ENCODE measurements at places on chromosomes 13 and 19. TPM values are rescaled to one million over a fixed set of nuclear protein-coding genes. Genes with fewer than 3 reads are reported as not detected.

DNA sequence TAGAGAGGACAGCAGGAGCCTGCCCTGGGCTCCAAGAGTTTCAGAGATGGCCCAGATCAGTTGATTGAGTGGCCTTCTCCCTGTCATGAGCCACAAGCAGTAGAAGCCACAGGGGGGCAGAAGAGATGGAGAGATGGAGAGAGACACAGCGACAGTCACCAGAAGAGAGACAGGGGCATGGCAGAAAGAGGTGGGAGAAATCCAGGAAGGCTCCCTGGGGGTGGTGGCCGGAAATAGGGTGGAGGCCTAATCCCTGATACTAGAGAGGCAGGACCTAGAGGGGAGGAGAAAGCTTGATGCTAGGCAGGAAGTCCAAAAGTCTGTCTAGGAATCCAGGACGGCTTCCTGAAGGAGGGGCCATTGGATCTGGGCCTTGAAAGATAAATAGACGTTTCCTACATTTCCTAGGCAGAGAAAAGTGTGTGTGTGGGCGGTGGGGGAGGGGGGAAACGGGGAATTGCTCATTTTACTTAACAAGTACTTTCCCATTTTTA is 9.6 kb upstream of the TPM4 start:
- DNase-seq = no peak

DNA sequence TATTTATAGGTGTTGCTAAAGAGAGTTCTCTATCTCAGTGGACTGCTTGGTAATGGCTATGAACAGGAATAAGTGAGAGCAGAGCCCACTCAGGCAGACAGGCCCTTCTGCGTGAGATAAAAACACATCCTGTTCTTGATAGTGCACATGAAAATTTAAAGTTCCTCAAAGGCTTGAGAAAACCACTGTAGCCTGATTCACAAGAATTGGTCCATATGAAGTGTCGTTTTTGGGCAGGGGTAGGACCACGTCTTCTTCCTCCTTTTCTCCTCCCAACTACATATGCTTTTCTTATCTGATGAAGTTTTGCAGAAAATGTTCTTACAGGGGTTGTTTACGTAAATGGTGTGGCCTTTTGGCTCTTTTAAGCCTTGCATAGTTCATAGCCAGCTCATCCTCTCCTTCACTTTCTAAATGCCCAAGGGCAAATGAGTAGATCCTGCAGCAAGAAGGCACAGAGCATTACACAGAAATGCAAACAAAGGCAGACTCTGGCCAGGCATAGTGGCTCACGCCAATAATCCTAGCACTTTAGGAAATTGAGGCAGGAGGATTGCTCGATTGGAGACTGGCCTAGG is 53.8 kb downstream of the RNF6 start:
- no peak for DNase-seq

GRCh38 chr19:55377356-55378131 is 918 bp downstream of the TMEM190 start:
- DNase-seq = no peak

DNA sequence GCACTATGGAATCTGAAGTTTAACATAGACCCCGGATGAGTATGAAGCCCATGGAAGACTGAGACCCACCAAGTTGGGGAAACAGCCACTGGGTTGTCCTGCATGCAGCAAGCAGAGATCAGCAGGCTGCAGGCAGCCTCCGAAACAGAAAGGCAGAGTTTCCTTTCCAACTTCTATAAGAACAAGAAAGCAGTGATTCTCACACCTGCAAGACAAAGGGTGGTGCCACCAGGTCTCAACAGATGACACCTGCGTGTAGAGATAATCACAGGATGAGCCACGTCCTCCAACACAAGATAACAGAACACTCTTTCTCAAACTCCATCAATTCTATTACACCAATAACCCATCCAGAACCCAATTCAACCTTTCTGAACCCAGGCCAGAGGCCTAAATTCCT is 457.9 kb downstream of the FOXO1 start:
- DNase-seq = no peak

The KLK12 gene
- polyA plus RNA-seq = not detected

The ODAD3 gene
- 0.83 TPM for polyA plus RNA-seq

GRCh38 chr19:3124630-3125029 is 11.2 kb upstream of the GNA15 start:
- DNase-seq = no peak

DNA sequence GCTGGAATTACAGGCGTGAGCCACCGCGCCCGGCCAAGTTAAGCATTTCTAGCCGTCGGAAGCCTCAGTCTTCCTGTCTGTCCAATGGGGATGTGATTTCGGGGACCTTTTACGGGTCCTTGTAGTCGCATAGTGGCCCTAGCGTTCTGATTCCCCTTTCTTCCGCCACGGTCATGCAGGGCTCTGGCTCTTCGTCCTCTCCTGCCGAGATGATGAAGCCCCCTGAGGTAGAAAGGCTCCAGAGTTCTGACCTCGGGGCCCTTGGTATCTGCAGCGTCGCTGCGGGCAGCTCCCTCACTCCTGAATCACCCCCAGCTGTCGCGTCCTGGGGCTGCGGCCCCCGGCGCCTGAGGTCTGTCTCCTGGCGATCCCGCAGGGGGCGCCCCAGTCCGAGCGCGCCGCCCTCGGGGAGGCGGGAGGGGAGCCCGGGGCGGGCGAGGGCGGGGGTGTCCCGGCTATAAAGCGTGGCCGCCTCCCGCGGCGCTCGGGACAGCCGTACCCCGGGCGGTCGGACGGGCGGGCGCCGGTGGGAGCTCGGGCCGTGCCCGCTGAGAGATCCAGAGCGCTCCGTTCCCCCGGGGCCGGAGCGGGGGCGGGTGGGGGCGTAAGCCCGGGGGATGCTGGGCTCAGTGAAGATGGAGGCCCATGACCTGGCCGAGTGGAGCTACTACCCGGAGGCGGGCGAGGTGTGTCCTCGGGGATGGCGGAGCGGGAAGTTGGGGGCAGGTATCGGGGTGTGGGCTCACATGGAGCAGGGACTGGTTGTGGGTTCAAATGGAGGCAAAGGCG is at the start of gene FOXA3:
Gene FOXA3 (plus strand): TSS at position 487 of the 789 bp plus-strand sequence. CDS start 131 bp downstream, at position 618.
- peak; percentile 43 for DNase-seq

The ZNF497 gene
- polyA plus RNA-seq = 0.22 TPM

The NBEA gene
- 6.3 TPM for polyA plus RNA-seq

- DNase-seq = no peak
Measured at GRCh38 chr19:7908742-7909461, 5.2 kb downstream of the MAP2K7 start.

GRCh38 chr19:15372891-15373301 is 6.7 kb downstream of the AKAP8 start:
- DNase-seq = no peak

GRCh38 chr19:38055010-38055409 is 148.0 kb downstream of the SIPA1L3 start:
- no peak for DNase-seq

The XPO4 gene
- 5.7 TPM for polyA plus RNA-seq

DNA sequence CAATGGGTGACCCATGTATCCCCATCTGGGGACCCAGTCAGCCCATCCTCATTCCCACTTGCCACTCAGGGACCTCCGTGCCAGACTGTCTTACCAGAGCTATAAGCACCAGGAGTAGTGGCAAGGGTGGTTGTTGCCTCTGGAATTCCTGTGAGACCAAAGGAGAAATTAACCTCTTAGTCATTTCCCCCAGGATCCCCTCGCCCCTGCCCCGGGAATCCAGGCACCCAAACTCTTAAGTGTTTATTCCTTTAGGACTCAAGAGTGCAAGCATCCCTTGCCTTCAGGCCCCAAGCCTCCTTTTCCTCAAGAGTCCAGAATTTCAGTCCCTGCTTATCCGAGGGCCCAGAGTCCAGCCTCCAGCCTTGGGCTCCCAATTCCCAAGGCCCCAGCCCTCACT is 9.2 kb downstream of the NTN5 start:
- no peak for DNase-seq

- DNase-seq = no peak
Measured at GRCh38 chr13:31334994-31335557, 135.3 kb downstream of the B3GLCT start.

DNA sequence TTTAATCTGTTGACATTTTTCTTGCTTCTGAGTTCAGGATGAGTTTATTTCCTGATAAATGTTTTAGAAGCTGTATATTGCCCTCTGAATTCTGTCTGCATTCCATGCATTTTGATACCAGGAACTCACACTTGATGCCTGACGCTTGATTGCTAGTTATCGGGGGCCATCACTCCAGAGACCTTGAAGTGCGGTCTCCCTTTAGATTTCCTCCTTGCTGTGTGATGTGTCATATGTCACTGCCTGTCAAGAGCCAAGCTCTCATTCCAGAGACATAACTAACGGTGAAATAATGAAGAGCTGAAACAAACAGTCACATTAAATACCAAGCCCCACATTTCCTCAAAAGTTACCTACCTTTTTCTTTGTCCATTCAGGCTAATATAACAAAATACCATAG is 155.5 kb downstream of the TNFSF13B start:
- DNase-seq = no peak

DNA sequence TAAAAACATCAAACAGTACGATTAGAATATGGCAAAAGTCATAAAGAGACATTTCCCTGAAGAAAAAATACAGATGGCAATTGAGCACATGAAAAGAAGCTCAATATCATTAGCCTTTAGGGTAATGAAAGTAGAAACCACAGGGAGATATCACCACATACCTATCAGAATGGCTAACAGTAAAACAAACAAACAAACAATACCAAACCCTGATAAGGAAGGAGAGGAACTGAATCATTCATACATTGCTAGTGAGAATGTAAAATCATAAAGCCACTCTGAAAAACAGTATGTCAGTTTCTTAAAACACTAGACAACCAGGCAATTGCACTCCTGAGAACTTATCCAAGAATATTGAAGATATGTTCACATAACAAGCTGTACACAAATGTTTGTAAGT is 1342.5 kb upstream of the SLC10A2 start:
- no peak for DNase-seq

The IFNL2 gene
- polyA plus RNA-seq = not detected

DNA sequence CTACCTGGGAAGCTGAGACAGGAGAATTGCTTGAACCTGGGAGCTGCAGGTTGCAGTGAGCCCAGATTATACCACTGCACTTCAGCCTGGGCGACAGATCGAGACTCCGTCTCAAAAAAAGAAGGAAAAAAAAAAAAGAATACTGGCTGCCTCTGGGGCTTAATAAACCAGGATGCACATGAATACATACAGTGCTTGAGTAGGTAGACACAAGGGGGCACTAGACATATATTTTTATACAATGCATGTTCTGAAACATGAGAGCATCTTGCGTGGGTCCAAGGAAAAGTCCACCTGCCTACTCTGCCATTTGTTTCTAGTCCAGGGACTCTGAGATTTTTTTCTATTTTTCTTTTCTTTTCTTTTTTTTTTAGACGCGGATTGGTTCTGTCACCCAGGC is 31.2 kb downstream of the KEAP1 start:
- no peak for DNase-seq

DNA sequence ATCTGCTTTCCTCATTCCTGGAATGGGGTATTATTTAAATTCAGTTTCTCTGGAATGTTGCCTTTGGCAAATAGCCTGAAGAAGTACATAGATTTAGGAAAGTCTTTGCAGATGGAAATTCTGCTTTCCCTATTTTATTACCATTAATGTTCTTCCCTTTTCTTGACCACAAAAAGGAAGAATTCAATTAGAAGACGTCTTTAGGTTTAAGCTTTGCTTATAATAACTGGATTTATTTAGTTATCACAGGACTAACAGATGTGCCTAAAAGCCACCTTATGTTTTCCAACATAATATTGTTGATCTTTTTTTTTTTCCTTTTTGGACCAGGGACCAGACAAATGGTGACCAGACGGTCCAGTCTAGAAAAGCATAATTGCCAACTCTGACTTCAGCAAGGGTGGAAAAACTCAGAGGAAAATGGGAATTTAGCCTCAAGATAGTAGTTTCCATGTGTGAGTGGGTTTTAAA is 210.1 kb upstream of the SPRY2 start:
- no peak for DNase-seq

- no peak for DNase-seq
Measured at GRCh38 chr13:109773276-109773675, 13.1 kb downstream of the IRS2 start.

DNA sequence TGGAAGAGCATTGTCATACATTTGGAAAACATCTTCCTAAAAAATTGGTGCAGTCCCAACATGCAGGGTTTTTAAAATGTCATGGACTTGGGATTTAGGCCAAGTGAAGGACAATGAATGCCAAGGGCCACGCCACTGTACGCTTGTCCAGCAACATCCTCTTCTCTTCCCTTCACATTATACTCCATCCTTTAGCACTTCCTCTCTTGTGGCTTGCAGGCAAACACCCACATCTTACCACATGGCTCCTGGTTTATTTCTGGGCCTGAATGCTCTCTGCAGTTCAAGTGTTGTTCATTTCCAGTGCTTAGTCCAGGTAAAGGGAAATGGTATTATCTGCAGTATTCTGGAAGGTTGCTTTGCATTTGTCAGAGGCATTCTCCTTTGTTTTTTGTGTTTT is 45.0 kb downstream of the CBY2 start:
- DNase-seq = no peak

GRCh38 chr13:109156181-109156935 is 526.9 kb downstream of the MYO16 start:
- peak; percentile 54 for DNase-seq

DNA sequence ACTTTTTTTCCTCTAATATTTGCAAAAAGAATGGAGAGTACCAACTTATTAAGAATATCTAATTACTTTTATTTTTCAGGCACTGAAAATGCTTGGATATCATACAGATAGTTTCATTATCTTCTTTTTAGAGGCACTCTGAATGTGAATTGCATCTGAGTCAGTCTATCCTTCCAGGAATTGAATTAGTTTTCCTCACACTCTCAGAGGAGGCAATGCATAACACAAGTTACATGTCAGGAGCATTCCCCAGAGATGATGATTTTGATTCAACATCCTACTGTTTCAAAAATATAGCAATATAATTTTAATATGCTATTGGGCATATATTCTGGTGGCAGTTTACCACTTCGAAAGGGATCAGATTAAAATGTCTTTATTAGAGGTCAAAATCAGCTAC is 1315.4 kb downstream of the PCDH9 start:
- no peak for DNase-seq

DNA sequence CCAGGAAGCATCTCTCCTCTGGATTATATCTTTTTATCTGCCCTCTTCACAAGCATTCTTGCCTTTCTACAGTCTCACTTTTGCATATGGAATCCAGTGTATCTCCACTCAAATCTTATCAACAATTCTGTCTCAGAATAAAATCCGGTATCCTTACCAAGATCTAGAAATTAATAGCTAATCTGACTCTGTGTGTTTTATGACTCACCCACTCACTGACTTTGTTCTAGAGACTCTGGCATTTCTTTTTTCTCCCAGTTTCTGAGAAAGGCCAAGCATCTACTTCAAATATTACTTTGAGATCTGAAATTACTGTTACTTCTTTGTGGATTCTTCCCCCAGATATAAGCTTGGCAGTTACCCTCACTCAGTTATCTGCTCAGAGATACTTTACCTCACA is 913.5 kb upstream of the ATXN8OS start:
- DNase-seq = no peak

The FRY gene
- 31.3 TPM for polyA plus RNA-seq

DNA sequence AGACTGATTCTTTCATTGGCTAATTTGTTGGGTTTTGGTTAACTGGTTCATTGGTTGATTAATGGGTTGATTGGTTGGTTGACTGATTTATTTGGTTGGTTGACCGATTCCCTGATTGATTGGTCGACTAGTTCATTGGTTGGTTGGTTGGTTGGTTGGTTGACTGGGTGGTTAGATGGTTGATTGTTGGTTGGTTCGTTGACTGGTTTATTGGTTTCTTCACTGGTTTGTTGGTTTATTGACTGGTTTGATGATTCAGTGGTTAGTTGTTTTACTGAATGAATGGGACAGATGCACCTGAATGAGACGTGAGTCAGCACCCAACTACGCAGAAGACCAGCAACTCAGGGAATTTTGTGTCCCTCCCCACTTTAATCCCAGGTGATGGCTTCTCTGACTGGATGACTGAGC is 2.7 kb upstream of the NUP62 start:
- no peak for DNase-seq

The LRP3 gene
- 9.9 TPM for polyA plus RNA-seq

- DNase-seq = peak; percentile 24
Measured at GRCh38 chr13:32246468-32246867, 68.7 kb downstream of the ZAR1L start.

The LHB gene
- polyA plus RNA-seq = not detected
